NCI-H748 treated with DMSO at 0.1 percent for 48 hours (cell line): ENCODE measurements at places on chromosomes 13 and 19.

- no peak for DNase-seq
These were observed 134.4 kb downstream of the USP12 start for GRCh38 chr13:27037171-27037570.

- no peak for DNase-seq
These were observed 479.7 kb downstream of the FOXO1 start for GRCh38 chr13:40186626-40187323.

- no peak for DNase-seq
These were observed 477.0 kb downstream of the FOXO1 start for GRCh38 chr13:40189426-40189825.

GRCh38 chr13:41678249-41678648 lies 220.9 kb downstream of the RGCC start:
- DNase-seq: no peak

DNA sequence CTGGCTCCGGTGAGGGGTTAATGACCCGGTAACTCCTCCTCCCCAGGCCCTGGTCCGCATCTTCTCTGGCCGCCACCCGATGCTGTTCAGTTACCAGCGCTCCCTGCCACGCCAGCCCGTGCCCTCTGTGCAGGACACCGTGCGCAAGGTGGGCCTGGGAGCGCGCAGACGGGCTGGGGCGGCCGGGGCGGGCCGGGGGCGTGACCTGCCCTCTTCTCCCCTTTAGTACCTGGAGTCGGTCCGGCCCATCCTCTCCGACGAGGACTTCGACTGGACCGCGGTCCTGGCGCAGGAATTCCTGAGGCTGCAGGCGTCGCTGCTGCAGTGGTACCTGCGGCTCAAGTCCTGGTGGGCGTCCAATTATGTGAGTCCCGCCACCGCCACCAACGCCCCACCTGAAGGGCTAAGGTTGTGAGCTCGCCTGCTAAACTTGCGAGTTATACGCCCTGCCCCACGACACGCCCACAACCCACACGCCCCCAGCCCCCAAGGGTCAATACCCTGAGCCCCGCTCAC lies 10.4 kb downstream of the CPT1C start:
- DNase-seq: no peak

- DNase-seq: no peak
These were observed 100.6 kb downstream of the TNFRSF19 start for GRCh38 chr13:23670793-23671192.
